ENCODE measurements at places on chromosomes 2 and 18.
A peak's percentile ranks its signal among the peaks of the same experiment; 100 is the strongest.

DNA sequence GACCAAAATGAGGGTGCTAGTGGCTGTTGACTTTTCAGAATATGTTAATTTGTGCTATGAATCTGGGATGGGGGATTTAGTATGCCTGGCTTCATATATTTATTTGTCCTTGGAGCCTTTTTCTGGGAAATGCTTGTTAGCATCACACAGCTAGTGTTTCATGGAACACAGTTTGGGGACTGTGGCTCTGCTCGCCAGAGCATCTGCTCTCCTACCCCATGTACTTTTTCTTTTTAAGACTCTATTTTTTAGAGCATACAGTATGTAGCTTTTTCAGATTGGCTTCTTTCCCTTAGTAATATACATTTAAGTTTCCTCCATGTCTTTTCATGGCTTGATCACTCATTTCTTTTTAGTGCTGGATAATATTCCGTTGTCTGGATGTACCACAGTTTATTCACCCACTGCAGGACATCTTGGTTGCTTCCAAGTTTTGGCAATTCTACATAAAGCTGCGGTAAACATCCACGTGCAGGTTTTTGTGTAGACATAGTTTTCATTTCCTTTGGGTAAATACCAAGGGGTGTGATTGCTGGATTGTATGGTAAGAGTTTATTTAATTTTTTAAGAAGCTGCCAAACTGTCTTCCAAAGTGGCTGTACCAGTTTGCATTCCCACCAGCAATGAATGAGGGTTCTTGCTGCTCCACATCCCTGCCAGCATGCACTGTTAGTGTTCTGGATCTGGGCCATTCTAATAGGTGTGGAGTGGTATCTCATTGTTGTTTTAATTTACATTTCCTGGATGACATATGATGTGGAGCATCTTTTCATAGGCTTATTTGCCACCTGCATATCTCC, 44.1 kb downstream of the EFR3B start:
- DNase-seq, result no peak

GRCh38 chr2:191899410-191899809, 52.5 kb upstream of the CAVIN2 start:
- DNase-seq, result no peak

- no peak for DNase-seq
Measured at GRCh38 chr2:67485431-67485830, 88.3 kb downstream of the ETAA1 start.

DNA sequence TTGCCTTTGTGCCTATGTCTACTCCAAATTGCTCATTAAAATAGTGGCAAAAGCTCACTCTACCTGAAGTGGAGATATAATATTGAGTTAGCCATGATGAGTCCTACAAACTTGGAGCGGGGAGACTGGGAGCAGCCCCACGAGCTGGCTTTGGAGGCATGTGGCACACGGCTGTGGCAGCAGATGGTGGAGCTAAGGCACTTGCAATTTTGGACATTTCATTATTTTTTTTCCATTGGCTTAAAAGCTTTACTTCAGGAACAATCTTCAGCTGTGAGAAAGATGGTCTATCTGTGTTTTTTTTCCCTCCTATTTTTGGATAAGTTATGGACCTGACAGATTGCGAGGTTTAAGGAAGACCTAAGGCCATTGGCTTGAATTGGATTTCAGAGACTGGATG, 578.3 kb downstream of the CMPK2 start:
- DNase-seq, result no peak

DNA sequence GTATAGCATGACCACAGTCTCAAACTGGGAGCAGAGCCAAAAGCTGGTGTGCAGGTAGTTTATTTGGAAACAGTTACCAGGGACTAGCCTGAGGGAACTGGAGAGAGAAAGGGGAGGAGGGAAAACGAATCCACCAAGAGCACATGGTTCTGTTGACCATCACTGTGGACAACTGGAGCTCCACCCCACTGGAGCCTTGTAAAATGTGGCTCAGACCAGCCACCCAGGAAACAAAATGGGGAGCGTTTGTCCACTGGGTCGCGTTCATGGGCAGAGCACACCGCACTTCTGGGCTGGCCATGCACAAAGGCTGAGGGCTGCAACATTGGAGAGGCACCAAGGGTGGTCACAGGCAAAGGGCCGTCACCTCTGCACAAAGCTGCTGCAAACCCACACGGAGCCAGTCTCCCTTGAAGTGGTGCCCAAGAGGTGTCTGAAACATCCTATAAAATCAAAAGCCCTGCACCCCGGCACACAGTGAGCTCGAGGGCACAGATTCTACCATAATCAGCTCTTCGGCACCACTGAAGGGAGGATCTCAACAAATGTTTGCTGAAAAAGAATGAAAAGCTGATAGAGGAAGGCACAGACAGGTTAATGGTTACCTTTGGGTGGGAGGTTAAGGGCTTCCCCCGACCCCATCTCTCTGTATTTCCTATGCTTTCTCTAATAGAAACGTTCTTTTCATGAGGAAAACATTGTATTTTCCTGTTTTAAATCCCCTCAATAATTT, 192.9 kb downstream of the INHBB start:
- DNase-seq, result no peak

DNA sequence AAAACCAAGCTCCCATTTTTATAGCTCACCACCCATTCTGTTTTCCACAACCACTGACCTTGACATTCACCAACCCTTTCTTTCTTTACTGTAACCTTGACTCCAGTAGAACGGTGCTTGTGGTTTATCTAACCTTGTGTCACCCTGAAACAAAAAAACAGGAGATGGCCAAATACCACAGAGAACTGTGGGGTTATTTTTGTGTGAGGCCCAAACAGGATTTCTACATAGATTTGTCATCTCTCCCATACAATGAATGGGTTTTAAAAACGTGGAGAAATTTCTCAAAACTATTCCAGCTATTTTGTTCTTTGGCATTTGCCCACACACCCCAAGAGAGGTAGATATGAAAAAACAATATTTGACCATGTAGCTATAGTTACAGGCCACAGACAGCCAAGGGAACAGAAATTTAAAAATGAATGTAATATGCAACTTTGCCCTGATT, 231.3 kb upstream of the TANK start:
- DNase-seq, result no peak

GRCh38 chr2:181778621-181779201, 98.4 kb upstream of the NEUROD1 start:
- DNase-seq, result no peak

DNA sequence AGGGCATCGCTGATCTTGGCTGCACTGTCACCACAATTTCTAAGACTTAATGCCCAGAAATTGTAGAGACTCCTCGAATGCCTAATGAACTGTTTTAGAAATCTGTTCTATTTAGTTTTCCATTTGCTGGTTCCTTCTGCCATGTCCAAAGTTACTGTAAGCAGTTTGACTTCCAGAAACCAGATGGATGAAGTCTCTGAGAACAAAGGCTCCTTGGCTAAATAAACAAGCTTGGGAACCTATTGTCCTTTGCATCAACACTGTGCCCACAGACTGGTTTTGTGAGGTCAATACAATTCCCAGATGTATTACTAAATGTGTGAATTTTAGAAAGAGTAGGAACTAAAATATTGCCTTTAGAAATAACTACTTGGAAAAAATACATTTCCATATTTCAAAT, 600.2 kb downstream of the NYAP2 start:
- DNase-seq, result no peak

- no peak for DNase-seq
Measured at GRCh38 chr2:85705680-85706039, 11.5 kb downstream of the GNLY start.

- no peak for DNase-seq
Measured at GRCh38 chr18:62572456-62572855, 49.6 kb downstream of the ZCCHC2 start.

GRCh38 chr2:69469784-69470183, 32.5 kb upstream of the NFU1 start:
- DNase-seq, result no peak

GRCh38 chr18:2337552-2338141, 233.7 kb downstream of the METTL4 start:
- peak; percentile 48 for DNase-seq

DNA sequence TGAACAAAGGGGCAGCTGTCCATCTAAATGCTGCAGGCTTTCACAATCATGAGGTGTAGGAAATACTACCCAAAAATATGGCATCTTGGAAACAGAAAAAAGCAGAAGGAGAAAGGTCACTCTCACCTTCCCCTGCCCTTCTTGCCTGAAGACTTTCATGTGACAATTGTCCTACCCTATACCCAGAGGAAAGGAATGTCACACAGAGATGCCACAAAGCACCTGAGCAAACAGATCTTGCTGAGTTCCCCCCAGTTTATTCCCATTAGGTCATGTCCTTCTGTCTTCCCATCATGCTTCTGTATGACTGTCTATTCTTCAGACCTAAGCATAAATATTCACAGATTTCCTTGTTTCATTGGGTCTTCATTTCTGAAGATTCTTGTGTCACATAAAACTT, 116.6 kb upstream of the MSH6 start:
- DNase-seq, result no peak

GRCh38 chr2:64533882-64534281, 9.8 kb downstream of the AFTPH start:
- DNase-seq, result no peak

GRCh38 chr2:20660506-20661420, 6.2 kb upstream of the GDF7 start:
- no peak for DNase-seq

DNA sequence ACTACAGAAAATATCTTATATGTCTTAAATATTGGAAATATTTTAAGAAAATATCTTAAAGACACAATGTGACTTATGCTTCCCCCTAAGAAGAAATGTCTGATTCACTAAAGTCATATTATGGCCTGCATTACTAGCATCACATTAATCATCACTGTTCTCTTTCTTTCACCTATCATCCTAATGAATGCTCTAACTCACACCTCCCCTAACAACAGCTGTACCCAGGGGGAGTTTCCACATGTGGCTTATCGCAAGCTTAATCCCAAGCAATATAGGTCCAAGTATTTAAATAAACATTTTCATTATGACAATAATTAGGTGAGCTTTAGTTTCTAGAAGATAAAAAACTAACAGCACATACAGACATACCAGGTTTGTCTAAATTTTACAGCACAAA, 39.6 kb downstream of the REV1 start:
- no peak for DNase-seq

GRCh38 chr18:46324087-46324955, 220.1 kb downstream of the HAUS1 start:
- DNase-seq, result no peak

GRCh38 chr2:196274387-196274809, 103.0 kb upstream of the STK17B start:
- DNase-seq, result no peak

DNA sequence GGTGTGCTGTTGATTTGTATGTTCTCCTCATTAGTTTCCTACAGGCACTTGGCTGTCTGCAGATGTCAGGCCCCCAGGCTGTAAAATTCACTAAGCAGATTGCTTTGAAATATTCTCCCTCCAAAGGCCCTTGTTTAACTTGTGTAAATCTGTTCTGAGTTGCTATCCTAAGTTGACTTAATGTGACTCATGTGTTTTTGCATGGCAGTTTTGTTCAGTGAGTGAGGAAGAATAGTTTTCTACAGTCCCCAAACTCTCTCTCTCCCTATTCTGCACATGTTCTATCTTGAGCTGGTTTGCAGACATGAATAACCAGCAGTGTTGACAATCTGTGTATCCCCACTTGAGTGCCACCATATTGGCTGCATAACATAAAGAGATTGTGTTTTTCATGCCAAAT, 1005.4 kb upstream of the DDX18 start:
- no peak for DNase-seq

DNA sequence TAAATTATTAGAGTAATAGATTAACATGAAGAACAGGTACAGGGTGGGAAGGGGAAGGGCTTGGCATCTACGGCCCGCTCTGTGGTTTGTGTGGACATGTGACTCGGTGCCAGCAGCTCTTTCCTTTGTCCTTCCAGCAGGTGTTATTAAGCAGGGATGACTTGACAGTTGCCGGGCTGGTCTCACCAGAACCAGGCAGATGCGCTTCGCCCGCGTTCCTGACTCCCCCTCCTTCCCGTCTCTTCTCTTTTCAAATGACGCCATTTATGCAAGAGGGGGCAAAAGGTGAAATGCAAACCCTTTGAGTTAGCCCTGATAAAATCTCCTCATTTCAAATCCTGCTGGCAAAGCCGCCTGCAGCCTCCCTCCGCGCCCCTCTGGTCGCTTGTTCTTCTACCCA, 38.9 kb upstream of the MGAT4A start:
- DNase-seq, result peak; percentile 37

DNA sequence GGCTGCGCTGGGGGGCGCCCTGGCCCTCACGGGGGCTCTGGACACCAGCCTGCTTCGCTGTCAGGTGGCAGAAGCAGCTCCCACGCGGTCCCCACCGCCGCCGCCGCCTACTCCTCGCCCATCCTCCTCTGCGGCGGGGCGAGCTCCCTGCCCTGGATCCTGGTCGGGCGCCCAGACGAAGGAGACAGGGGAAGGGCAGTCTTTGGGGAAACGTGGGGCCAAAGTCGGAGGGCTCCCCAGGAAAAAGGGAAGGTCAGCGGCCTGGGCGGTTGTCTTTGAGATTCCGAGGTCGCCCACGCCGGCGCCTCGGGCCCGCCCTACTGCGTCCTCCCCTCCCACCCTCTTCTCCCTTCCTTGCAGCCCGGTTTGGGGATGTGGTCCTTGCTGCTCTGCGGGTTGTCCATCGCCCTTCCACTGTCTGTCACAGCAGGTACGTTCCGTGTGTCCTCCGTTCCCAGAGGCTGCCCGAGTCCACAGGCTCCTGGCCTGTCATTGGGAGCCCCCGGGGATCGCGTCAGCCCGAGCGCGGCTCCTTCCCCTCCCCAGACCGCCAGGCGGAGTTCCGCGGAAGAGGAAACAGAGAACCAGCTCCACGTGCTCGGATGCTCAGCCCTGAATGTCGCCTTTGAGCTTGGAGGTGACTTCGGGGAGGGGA, 800 bp downstream of the IL1RL2 start:
- DNase-seq, result peak; percentile 62

DNA sequence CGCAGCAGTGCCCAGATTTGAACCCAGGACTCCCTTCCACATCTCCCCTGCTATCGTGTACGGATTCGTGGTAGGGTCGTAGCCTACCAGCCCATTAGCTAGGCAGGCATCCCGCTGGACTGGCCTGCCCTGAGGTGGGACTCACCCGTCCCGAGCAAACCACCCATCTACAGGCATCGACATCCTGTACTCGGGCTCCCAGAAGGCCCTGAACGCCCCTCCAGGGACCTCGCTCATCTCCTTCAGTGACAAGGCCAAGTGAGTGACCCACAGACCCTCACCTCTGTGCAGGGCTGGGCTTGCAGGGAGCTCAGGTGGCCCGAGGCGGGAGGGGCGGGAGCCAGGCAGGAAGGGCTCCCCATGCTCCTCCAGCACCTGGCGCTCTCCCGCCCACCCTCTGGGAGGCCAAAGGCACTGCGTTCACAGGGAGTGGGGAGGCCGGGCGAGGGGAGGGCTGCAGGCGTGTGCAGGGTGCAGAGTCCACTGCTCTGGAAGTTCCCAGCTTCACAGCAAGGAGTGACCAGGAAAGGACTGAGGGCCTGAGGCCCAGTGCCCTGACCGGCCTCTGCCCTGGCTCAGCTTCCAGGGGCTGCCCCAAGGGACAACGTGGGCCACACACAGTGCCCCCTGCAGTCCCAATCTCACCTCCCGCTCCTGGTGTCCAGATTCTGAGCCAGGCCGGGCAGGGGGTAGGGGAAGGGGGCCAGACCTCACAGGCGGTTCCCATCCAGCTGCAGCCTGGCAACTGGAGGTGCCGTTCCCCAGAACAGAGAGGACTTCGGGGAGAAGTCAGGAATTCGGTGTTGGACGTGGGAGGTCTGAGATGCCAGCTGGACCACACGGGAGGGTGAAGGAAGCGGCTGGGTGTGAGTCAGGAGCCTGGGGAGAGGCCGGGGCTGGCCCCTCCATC, 5.4 kb downstream of the AGXT start:
- no peak for DNase-seq

GRCh38 chr2:109387778-109388469, 225.8 kb downstream of the SEPTIN10 start:
- no peak for DNase-seq

All from activated naive CD4-positive, alpha-beta T cell treated with Interleukin-2 at 50 U/mL for 16 hours (primary cell).